ENCODE measurements at places on chromosomes 2 and 18.

DNA sequence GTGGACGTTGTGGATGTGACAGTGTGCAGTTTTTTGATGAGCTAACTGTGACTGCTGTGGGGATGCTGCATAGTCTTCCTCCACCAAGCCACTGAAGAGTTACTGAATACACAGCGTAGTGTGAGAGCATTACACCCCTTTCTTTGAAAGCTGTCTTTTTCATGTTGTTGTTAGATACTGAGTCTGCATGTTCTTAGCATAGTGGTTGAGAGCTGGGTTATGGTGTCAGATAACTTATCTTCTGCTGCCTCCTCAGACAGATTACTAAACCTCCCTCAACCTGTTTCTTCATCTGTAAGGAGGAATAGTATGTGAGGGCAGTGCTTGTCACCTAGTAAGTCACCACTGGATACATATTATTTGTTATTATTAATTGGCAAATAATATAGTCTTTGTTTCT, 63.2 kb downstream of the CEP192 start:
- no peaks in the 10 kb centered on the region for H3K4me1 ChIP-seq
- H3K4me3 ChIP-seq, result no peak overlapping the region
- no peak overlapping the region for H3K27ac ChIP-seq

- DNase-seq, result no peak
- no peaks in the 10 kb centered on the region for H3K27me3 ChIP-seq
- no peak overlapping the region for H3K4me3 ChIP-seq
- no peaks in the 10 kb centered on the region for H3K36me3 ChIP-seq
- no peak overlapping the region for H3K27ac ChIP-seq
- H3K4me1 ChIP-seq, result no peaks in the 10 kb centered on the region
Measured at GRCh38 chr2:148569221-148569620, 75.3 kb upstream of the EPC2 start.

- peaks cover 38% of the 10 kb centered on the region for H3K36me3 ChIP-seq
- no peak overlapping the region for H3K4me3 ChIP-seq
- peak overlapping the region; percentile 49 for H3K27ac ChIP-seq
- peaks cover 56% of the 10 kb centered on the region for H3K4me1 ChIP-seq
Measured at GRCh38 chr2:54524226-54524991, 68.3 kb downstream of the SPTBN1 start.

DNA sequence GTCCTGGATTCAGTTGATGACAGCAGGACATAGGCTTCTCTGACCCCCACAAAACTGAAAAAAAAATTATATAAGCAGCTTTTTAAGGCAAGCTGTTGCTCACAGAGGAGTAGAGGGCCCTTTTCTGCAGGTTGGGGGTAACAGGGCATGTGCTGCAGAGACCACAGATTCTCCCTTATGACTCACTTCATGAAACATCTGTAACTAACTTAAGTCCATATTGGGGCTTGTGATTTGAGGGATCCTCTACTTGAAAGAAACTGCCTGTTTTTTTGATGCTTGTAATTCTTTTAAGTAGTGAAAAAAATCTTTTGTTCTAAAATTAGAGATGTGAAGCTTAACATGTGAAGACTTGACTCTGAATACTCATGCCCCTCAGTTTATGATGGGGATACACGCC, 33.4 kb downstream of the XRCC5 start:
- peaks cover 100% of the 10 kb centered on the region for H3K36me3 ChIP-seq
- H3K4me3 ChIP-seq, result no peak overlapping the region
- H3K27me3 ChIP-seq, result no peaks in the 10 kb centered on the region
- H3K27ac ChIP-seq, result no peak overlapping the region
- no peaks in the 10 kb centered on the region for H3K4me1 ChIP-seq

DNA sequence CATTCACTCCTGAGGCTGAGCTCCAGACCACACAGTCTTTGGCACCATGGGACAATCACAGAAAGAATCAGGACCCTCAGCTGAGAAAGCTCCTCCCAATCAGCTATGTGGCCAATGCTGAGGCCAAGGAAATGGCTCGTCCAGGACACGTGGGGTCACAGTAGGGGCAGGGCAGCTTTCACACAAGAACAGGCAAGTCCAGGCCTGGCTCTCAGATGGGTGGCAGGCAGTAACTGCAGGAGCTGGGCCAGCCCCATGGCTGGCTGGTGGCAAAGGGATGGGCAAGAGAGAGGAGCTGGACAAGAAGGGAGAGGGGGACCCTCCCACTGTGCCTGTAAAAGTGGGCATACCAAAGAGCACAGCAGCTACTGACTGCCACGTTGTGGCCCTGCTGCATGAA, 12.2 kb upstream of the EDAR start:
- H3K4me1 ChIP-seq, result no peaks in the 10 kb centered on the region
- DNase-seq, result no peak
- H3K36me3 ChIP-seq, result no peaks in the 10 kb centered on the region
- no peaks in the 10 kb centered on the region for H3K27me3 ChIP-seq
- no peak overlapping the region for H3K4me3 ChIP-seq

GRCh38 chr2:208013285-208014178, 11.8 kb downstream of the PLEKHM3 start:
- peaks cover 42% of the 10 kb centered on the region for H3K4me1 ChIP-seq
- H3K27ac ChIP-seq, result no peak overlapping the region
- H3K36me3 ChIP-seq, result no peaks in the 10 kb centered on the region
- H3K4me3 ChIP-seq, result no peak overlapping the region
- no peak for DNase-seq

DNA sequence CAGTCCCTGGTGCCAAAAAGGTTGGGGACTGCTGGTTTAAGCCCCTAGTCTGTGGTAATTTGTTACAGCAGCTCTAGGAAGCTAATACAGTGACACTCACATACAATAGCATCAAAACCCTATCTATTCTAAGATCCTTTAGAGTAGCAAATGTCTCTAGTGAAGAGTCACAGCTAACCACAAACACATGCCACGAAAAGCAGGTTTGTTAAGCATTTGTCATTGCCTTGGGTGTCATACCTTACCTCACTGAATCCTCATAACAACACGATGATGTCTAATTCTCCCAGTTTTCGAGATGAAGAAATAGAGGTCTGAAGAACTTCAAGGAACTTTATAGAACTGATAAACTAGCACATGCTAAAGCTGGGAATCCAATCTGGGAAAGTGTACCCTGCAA, 29.6 kb upstream of the RNF152 start:
- H3K4me3 ChIP-seq, result no peak overlapping the region
- DNase-seq, result no peak
- H3K27ac ChIP-seq, result no peak overlapping the region
- no peaks in the 10 kb centered on the region for H3K4me1 ChIP-seq
- no peaks in the 10 kb centered on the region for H3K27me3 ChIP-seq

Measured in lower lobe of right lung (tissue), 2 donors.